ENCODE measurements at places on chromosomes 2 and 18. TPM values are rescaled to one million over a fixed set of nuclear protein-coding genes. Genes with fewer than 3 reads are reported as not detected.

GRCh38 chr2:73838889-73839534, 10.3 kb downstream of the STAMBP start:
- H3K4me1 ChIP-seq, result peaks cover 11% of the 10 kb centered on the region
- no peak for DNase-seq
- no peak overlapping the region for H3K4me3 ChIP-seq
- peaks cover 24% of the 10 kb centered on the region for H3K36me3 ChIP-seq

- peak; percentile 74 for DNase-seq
- peak overlapping the region; percentile 8 for H3K4me3 ChIP-seq
- peaks cover 40% of the 10 kb centered on the region for H3K4me1 ChIP-seq
- H3K27ac ChIP-seq, result peak overlapping the region; percentile 49
Measured at GRCh38 chr2:178530625-178531142, 50.4 kb downstream of the PLEKHA3 start.

DNA sequence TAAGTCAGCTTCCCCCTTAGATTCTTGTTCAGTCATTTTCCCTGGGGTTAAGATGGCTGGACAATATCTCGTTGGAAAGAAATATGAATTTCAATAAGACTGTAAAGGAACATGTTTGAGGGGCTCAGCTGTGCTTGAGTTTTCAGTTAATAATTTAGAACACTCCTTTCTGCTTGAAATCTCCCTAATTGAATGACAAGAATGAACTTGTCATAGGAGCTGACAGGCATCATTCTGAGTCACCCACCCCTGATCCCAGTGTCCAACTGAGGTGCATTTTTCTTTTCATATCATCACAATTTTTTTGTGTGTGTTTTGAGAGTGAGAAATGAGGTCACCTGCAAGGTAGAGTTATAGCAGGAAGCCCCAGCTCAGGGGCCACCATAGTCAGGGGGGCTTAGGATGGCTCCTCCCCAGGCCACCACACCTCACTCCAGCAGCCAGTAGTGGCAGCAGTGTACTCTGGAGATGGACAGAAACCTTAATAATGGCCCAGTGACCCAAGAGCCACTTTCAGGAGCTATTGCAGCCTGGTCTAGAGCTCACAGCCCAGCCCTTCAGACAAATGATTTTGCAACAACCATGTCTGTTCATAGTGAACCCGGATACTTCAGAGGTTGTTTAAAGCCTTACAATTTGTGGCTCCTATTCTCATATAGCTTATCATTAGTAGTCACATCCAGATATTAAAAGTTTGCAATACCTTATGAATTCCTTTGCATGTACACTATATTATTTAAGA, 174.5 kb downstream of the MAIP1 start:
- H3K27ac ChIP-seq, result no peak overlapping the region
- H3K36me3 ChIP-seq, result no peaks in the 10 kb centered on the region
- no peak overlapping the region for H3K4me3 ChIP-seq

DNA sequence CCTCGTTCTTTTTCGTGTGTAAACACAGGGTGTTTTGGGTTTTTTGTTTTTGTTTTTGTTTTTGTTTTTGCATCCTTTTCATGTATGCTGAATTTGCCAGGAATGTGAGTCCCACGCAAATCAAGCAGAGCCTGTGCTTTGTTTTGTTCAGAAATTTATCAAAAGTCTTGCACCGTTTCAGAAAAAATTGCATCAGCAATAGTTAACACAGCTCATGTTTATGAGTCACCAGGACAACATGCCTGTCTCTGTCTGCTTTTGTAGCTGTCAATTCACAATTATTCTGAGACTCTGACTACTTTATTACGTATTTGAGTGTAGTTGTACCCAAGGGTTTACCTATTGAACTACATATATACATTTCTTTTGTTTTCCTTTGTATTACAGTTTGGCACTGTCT, 38.3 kb downstream of the MRPL44 start:
- no peak for DNase-seq
- H3K27me3 ChIP-seq, result no peaks in the 10 kb centered on the region
- no peaks in the 10 kb centered on the region for H3K36me3 ChIP-seq

GRCh38 chr2:26649992-26650712, 9.0 kb upstream of the CIB4 start:
- no peak overlapping the region for H3K27ac ChIP-seq
- H3K27me3 ChIP-seq, result peaks cover 37% of the 10 kb centered on the region
- no peak overlapping the region for H3K4me3 ChIP-seq
- no peaks in the 10 kb centered on the region for H3K4me1 ChIP-seq

The UGT1A5 gene
- not detected for total RNA-seq

GRCh38 chr2:202091476-202091875, 18.4 kb downstream of the KIAA2012 start:
- no peaks in the 10 kb centered on the region for H3K4me1 ChIP-seq
- H3K4me3 ChIP-seq, result no peak overlapping the region
- H3K36me3 ChIP-seq, result no peaks in the 10 kb centered on the region
- no peak overlapping the region for H3K27ac ChIP-seq
- DNase-seq, result no peak

DNA sequence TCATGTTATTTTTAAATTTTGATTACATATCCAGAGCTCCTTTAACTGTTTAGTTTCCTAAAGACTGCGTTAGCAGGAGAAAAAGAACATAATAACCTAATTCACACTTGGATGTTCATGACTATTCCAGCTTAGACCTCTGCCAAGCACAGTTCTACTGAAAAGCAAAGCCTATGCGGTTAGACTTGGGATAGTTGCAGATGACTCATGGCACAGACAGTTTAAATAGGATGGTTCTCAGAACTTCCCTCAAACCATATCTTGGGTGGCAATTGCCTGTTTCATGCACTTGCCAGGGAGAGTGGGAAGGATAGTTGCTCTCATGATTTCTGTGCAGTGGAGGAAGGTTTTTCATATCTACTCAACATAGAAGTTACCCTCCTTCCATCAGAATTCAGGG, 149.7 kb upstream of the KLHL29 start:
- no peaks in the 10 kb centered on the region for H3K27me3 ChIP-seq
- no peak overlapping the region for H3K4me3 ChIP-seq
- H3K36me3 ChIP-seq, result no peaks in the 10 kb centered on the region
- DNase-seq, result no peak

DNA sequence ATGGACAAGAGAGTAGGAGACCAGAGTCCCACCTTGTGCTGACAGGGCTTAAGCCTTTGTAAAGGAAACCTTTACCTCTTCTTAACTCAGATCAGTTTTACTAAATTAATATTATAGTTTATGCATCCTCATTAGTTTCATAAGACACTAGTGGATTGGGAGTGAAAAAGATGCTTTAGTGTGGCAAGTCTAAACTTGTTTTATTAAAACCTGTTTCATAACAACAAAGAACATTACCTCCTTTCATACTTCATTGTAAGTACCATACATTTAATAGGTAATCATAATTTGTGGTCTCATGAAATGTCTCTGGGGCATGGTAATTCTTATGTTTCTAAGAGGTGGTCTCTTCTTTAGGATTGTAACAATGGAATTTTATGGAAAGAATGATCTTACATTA, 63.4 kb downstream of the PIKFYVE start:
- H3K4me3 ChIP-seq, result no peak overlapping the region
- DNase-seq, result no peak
- H3K27ac ChIP-seq, result no peak overlapping the region
- H3K27me3 ChIP-seq, result no peaks in the 10 kb centered on the region
- H3K36me3 ChIP-seq, result peaks cover 43% of the 10 kb centered on the region
- H3K4me1 ChIP-seq, result no peaks in the 10 kb centered on the region

The CCDC102B gene
- total RNA-seq, result 2.1 TPM

The CCDC74A gene
- 3.0 TPM for total RNA-seq

The RFTN2 gene
- not detected for total RNA-seq

- H3K4me1 ChIP-seq, result no peaks in the 10 kb centered on the region
- H3K4me3 ChIP-seq, result no peak overlapping the region
- no peak for DNase-seq
- H3K36me3 ChIP-seq, result no peaks in the 10 kb centered on the region
Measured at GRCh38 chr2:229169751-229170150, 101.3 kb downstream of the PID1 start.

GRCh38 chr2:7077660-7078267, 160.6 kb downstream of the RNF144A start:
- H3K4me1 ChIP-seq, result no peaks in the 10 kb centered on the region
- no peak overlapping the region for H3K4me3 ChIP-seq
- H3K27me3 ChIP-seq, result no peaks in the 10 kb centered on the region
- peaks cover 2% of the 10 kb centered on the region for H3K36me3 ChIP-seq
- DNase-seq, result no peak

DNA sequence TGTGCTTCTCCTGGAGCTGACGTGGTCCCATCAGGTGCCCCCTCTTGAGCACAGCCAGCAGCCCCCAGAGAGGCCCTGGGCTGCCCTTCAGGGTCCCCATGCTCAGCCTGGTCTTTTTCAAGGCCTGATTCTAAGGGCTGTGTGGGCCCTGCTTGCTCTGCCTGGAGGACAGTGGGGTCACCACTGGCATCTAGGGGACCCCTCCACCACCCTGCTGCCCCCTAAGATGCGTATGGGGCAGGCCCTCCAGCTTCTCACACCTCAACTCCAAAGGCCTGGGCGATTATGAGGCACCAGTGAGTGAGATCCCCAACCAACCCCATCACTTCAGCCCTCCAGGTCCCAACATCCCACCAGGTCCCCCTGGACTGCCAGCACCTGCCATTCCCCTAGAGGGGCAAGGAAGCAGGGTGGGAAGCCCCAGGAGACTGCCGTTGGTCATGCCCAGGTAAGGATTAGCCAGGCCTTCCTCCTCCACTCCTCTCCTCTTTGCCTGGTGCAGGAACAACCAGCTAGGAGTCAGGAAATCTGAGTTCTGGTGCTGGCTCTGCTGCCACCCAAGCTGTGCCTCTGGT, 114.4 kb downstream of the SMAD7 start:
- no peak for DNase-seq
- H3K36me3 ChIP-seq, result no peaks in the 10 kb centered on the region
- no peak overlapping the region for H3K27ac ChIP-seq
- no peak overlapping the region for H3K4me3 ChIP-seq
- H3K27me3 ChIP-seq, result no peaks in the 10 kb centered on the region

GRCh38 chr18:54608028-54608642, 17.1 kb downstream of the DYNAP start:
- H3K36me3 ChIP-seq, result no peaks in the 10 kb centered on the region
- H3K27me3 ChIP-seq, result peaks cover 2% of the 10 kb centered on the region
- H3K4me1 ChIP-seq, result peaks cover 5% of the 10 kb centered on the region
- no peak overlapping the region for H3K4me3 ChIP-seq
- H3K27ac ChIP-seq, result no peak overlapping the region
